ENCODE measurements at places on chromosomes 4 and X.

GRCh38 chr4:181181331-181181730 is 1061.9 kb upstream of the TENM3 start:
- DNase-seq = no peak

GRCh38 chr4:12140864-12141263 is 712.2 kb upstream of the HS3ST1 start:
- no peak for DNase-seq

- no peak for DNase-seq
Observed at GRCh38 chrX:110759785-110760184, 35.8 kb downstream of the CHRDL1 start.

DNA sequence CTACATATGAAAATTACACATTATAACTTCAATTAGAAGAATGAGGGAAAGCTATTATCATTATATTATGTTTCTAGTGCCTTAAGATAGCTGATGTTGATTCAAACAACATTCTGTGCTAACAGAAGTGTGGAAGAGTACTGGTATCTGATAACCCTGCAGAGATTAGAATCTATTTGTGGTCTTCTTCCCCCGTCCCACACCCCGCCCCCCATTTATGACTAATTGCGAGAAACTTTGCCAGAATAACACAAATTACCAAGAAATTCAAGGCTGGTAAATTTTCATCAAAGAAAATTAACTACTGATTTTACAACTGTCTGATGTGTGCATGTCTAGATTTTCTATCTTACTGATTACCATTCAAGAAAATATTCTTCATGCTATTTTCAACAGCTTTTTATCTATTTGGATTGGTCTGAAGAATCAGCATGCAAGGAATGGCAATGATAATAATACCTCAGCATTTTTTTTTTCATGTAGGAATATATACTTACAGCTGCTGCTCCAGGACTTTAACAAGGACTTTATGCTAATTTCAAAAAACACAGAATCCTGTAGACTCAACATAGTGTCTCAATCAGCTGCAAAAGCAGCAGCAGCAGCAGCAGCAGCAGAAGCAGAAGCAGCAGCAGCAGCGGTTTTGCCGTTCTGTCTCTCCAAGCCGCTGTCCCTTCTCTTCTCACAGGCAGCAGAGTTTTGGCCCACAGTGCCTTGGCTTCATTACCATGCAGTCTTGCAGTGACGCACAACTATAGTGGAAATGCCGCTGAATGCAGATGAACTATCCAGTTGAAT is 126.7 kb downstream of the FRYL start:
- DNase-seq = peak; percentile 40

GRCh38 chr4:2219233-2219760 is 22.6 kb downstream of the HAUS3 start:
- no peak for DNase-seq
